ENCODE measurements at places on chromosomes 7 and 10.

GRCh38 chr7:79615871-79616640 lies 162.6 kb upstream of the MAGI2 start:
- no peaks in the 10 kb centered on the region for H3K27me3 ChIP-seq
- H3K4me1 ChIP-seq: no peaks in the 10 kb centered on the region
- H3K27ac ChIP-seq: no peak overlapping the region

DNA sequence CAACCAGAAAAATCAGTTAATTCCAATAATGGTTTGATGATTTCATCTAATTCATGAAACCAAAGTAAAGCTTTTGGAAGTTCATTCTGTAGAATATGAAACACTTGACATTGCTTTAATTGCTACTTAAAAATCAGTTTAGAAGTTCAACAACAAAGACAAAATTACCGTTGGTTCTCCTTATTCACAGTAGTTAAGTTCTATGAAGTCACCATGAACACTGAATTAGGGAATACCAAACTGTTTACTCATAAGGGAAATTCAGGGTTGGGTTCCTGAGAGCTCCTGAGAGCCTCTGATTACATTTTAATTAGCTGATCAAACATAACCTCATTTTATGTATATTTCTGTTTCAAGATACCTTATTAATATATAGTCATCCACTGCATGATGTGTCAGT lies 46.2 kb downstream of the ZNF438 start:
- H3K4me1 ChIP-seq: peaks cover 46% of the 10 kb centered on the region
- DNase-seq: no peak
- H3K4me3 ChIP-seq: no peak overlapping the region
- H3K27ac ChIP-seq: peak overlapping the region; percentile 2
- no peaks in the 10 kb centered on the region for H3K36me3 ChIP-seq

GRCh38 chr10:43209651-43210141 lies 57.2 kb downstream of the RASGEF1A start:
- H3K27me3 ChIP-seq: no peaks in the 10 kb centered on the region
- H3K27ac ChIP-seq: no peak overlapping the region
- H3K36me3 ChIP-seq: no peaks in the 10 kb centered on the region
- H3K4me3 ChIP-seq: no peak overlapping the region
- H3K4me1 ChIP-seq: no peaks in the 10 kb centered on the region

GRCh38 chr10:124240839-124241291 lies 147.5 kb upstream of the CHST15 start:
- no peak for DNase-seq
- H3K4me3 ChIP-seq: no peak overlapping the region
- H3K36me3 ChIP-seq: no peaks in the 10 kb centered on the region
- H3K27ac ChIP-seq: no peak overlapping the region
- no peaks in the 10 kb centered on the region for H3K4me1 ChIP-seq
- H3K27me3 ChIP-seq: no peaks in the 10 kb centered on the region

GRCh38 chr10:105188737-105189462 lies 547.8 kb downstream of the SORCS3 start:
- H3K27me3 ChIP-seq: no peaks in the 10 kb centered on the region
- no peak overlapping the region for H3K27ac ChIP-seq
- no peaks in the 10 kb centered on the region for H3K36me3 ChIP-seq

Data from thoracic aorta (tissue), 2 donors.